Naive thymus-derived CD8-positive, alpha-beta T cell (primary cell): ENCODE measurements at places on chromosomes 3 and 15. TPM values are rescaled to one million over a fixed set of nuclear protein-coding genes. Genes with fewer than 3 reads are reported as not detected.

- H3K27me3 ChIP-seq = peaks cover 11% of the 10 kb centered on the region
- H3K4me3 ChIP-seq = no peak overlapping the region
- DNase-seq = no peak
- H3K36me3 ChIP-seq = no peaks in the 10 kb centered on the region
Observed at GRCh38 chr3:107062787-107063186, 314.5 kb upstream of the CCDC54 start.

GRCh38 chr3:75001330-75001729 lies 386.9 kb upstream of the CNTN3 start:
- no peaks in the 10 kb centered on the region for H3K4me1 ChIP-seq
- H3K4me3 ChIP-seq = no peak overlapping the region
- H3K27ac ChIP-seq = no peak overlapping the region

DNA sequence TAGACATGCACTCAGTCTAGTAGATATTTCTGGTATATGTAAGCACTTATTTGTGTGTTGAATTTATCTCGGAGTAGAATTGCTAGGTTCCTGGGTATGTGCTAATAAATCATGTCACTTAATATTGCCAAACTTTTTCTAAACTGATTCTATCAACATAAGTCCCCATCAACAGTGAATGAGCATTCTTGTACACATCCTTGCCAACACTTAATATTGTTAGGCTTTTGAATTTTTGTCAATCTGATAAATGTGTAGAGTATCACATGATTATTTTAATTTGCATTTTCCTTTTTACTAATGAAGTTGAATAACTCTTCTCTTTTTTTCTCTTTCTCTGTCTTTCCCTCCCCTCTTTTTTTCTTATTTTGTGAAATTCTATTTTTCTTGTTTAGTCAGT lies 33.3 kb upstream of the CEMIP start:
- H3K36me3 ChIP-seq = no peaks in the 10 kb centered on the region
- H3K27ac ChIP-seq = no peak overlapping the region
- no peaks in the 10 kb centered on the region for H3K27me3 ChIP-seq
- no peak for DNase-seq

Gene BNIP2
- 118 TPM for total RNA-seq

DNA sequence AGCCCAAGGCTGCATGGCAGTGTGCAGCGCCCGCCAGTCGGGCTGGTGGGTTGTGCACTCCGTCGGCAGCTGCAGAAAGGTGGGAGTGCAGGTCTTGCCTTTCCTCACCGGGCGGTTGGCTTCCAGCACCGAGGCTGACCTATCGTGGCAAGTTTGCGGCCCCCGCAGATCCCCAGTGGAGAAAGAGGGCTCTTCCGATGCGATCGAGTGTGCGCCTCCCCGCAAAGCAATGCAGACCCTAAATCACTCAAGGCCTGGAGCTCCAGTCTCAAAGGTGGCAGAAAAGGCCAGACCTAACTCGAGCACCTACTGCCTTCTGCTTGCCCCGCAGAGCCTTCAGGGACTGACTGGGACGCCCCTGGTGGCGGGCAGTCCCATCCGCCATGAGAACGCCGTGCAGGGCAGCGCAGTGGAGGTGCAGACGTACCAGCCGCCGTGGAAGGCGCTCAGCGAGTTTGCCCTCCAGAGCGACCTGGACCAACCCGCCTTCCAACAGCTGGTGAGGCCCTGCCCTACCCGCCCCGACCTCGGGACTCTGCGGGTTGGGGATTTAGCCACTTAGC lies 4.3 kb downstream of the ISL2 start:
- no peak overlapping the region for H3K27ac ChIP-seq
- H3K4me3 ChIP-seq = peak overlapping the region; percentile 98
- H3K27me3 ChIP-seq = peaks cover 62% of the 10 kb centered on the region
- peaks cover 11% of the 10 kb centered on the region for H3K36me3 ChIP-seq

DNA sequence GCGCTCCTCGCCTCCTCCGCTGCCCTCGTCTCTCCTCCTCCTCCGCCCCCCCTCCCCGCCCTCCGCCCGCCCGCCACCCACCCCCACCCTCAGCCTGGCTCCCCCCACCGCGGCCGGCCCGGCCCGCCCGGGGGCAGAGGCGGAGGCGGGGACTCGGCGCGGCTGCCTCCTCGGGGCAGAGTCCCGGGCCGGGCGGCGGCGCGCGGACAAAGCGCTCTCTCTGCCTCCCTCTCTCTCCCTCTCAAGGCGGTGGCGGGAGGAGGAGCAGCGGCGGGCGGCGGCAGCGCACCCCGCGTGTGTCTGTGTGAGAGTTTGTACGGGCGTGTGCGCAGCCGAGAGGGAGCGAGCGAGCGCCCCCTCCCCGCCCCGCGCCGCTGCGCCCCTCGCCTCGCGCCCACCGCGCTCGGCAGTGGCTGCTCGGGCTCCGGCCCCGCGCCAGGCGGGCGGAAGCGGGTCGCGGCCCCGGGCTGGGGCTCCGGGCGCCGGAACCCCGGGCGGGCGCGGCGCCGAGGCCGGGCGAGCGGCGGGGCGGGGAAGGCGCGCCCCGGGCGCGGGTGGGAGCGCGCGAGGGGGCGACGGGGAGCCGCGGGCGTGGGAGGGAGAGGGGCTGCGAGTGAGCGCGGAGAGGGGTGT lies at the start of gene IGF2BP2:
Gene IGF2BP2, minus strand, starts transcription at position 37 of the 633 bp plus-strand sequence. CDS start 82 bp downstream, outside the sequence.
- peak within 1 kb of the TSS; percentile 78 for H3K4me3 ChIP-seq
- peaks cover 51% of the 10 kb centered on the region for H3K27me3 ChIP-seq
- peak; percentile 23 for DNase-seq
- peaks cover 7% of the 10 kb centered on the region for H3K36me3 ChIP-seq

Gene IL12A
- 3.0 TPM for total RNA-seq

DNA sequence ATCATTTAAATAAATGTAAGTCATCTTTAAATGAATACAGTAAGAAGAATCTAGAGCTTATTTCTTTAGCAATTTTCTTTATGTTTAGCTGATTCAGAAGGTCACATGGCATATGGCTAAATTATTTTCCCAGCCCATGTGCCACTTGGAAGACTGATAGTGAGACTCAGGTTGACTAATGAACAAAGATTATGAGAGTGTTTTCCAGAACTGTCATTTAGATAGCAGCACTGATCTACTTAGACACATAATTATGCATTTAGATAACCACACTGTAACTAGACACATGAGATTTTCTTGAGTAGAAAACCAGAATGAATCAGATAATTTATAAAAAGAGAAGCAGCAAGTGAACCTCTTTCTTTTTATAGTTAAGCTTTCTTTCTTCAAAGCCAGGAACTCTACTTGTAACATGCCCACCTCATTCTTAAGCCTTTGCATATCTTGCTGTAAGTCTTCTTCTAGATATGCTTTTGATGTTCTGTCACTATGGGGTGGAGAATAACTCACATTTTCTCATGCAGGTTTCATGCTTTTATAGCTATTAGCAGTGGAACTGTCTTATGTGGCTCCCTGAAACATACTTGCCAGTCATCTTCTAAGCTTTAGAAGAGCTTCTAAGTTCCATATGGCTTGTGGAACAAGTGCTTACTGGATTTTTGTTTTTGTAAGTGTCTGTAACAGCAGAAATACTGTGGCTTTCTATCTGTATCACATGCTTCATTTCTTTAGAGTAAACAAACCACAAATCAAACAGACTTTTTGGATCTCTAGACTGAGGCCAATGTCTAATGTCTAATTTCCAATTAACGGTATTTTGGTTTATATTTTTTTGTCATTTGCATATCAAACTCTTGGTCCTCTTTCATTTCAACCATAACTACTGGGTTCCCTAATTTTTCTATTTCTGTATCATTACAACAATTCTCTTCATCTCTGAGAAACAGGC lies 101.4 kb downstream of the LMLN start:
- no peaks in the 10 kb centered on the region for H3K4me1 ChIP-seq
- H3K27ac ChIP-seq = no peak overlapping the region
- no peaks in the 10 kb centered on the region for H3K36me3 ChIP-seq
- H3K4me3 ChIP-seq = no peak overlapping the region
- DNase-seq = no peak

Gene TMOD3
- 56.7 TPM for total RNA-seq

GRCh38 chr15:31365655-31366127 lies 39.1 kb downstream of the KLF13 start:
- peak overlapping the region; percentile 98 for H3K27ac ChIP-seq
- H3K4me1 ChIP-seq = peaks cover 99% of the 10 kb centered on the region

DNA sequence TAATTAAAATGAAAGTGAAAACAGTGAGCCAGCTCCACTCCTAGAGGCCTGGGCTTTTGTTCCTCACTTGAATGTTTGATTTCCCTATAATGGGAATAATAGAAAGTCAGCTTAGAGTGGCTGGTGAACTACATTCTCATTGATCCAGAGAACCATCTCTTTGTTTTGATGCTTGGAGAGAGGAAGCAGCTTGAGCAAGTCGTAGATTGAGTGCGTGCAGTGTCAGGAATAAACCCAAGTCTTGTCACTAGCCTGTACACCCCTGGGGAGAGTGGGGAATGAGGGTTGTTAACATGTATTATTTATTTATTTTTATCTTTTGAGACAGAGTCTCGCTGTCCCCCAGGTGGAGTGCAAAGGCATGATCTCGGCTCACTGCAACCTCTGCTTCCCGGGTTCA lies 885 bp upstream of the LSG1 start:
- H3K4me3 ChIP-seq = peak overlapping the region; percentile 99
- H3K36me3 ChIP-seq = peaks cover 19% of the 10 kb centered on the region
- no peak for DNase-seq

- H3K4me3 ChIP-seq = no peak overlapping the region
- no peaks in the 10 kb centered on the region for H3K36me3 ChIP-seq
- H3K4me1 ChIP-seq = peaks cover 13% of the 10 kb centered on the region
- no peak for DNase-seq
- no peaks in the 10 kb centered on the region for H3K27me3 ChIP-seq
Observed at GRCh38 chr15:91703274-91703673, 150.2 kb upstream of the SLCO3A1 start.

GRCh38 chr3:151722856-151723255 lies 10.9 kb upstream of the AADACL2 start:
- H3K4me3 ChIP-seq = no peak overlapping the region
- H3K36me3 ChIP-seq = no peaks in the 10 kb centered on the region
- no peaks in the 10 kb centered on the region for H3K27me3 ChIP-seq
- H3K4me1 ChIP-seq = no peaks in the 10 kb centered on the region

GRCh38 chr3:59935025-59935424 lies 885.2 kb upstream of the CFAP20DC start:
- DNase-seq = no peak
- no peaks in the 10 kb centered on the region for H3K27me3 ChIP-seq
- H3K4me1 ChIP-seq = peaks cover 39% of the 10 kb centered on the region
- H3K27ac ChIP-seq = no peak overlapping the region
- peaks cover 3% of the 10 kb centered on the region for H3K36me3 ChIP-seq
- no peak overlapping the region for H3K4me3 ChIP-seq

- no peaks in the 10 kb centered on the region for H3K36me3 ChIP-seq
- DNase-seq = no peak
- peaks cover 6% of the 10 kb centered on the region for H3K27me3 ChIP-seq
Observed at GRCh38 chr3:69684309-69684961, 54.8 kb upstream of the MITF start.

Gene AP4E1
- 16.1 TPM for total RNA-seq

Gene TMED3
- 21.0 TPM for total RNA-seq

DNA sequence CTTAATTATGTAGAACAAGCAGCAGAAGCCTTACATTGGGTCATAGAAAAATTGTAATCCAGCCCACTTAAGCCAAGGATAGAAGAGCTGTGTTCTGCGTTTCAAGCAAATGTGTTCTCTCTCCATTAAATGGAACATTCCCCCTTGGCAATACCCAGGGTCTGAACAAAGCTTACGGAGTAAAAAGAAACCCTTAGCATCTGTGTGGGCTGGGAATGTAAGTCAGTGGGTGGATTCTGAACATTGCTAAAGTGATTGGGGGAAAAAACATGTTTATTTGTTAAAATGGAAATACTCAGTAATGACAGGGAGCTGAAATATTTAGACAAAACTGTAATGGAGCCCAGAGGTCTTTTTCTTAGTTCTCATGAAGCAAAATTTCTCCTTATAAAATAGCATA lies 147.4 kb downstream of the DUT start:
- H3K4me3 ChIP-seq = no peak overlapping the region
- H3K4me1 ChIP-seq = no peaks in the 10 kb centered on the region
- no peaks in the 10 kb centered on the region for H3K27me3 ChIP-seq
- no peaks in the 10 kb centered on the region for H3K36me3 ChIP-seq
- DNase-seq = no peak
- no peak overlapping the region for H3K27ac ChIP-seq

Gene THAP10
- total RNA-seq = not detected

GRCh38 chr15:77901251-77901881 lies 176.1 kb downstream of the TBC1D2B start:
- H3K36me3 ChIP-seq = no peaks in the 10 kb centered on the region
- no peak overlapping the region for H3K4me3 ChIP-seq
- H3K27ac ChIP-seq = no peak overlapping the region
- no peak for DNase-seq
- H3K27me3 ChIP-seq = no peaks in the 10 kb centered on the region

DNA sequence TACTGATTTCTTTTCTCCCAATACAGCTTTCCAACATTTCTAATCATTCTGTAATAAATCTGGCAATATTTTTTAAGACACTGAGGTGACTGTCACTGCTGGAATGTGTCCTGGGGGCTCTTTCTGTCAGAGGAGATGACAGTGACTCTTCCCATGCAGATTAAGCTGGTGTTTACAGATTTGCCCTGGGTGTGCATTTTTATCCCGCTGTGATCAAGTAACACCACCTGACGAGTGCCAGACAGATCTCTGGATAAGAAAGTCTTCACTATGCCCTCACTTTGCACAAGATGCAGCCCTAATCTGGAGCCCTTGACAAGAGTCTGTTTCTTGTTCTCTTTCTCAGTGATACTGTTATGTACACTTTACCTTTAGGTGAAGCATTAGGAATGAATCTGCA lies 477.7 kb downstream of the ZIC1 start:
- no peak for DNase-seq
- no peaks in the 10 kb centered on the region for H3K4me1 ChIP-seq
- H3K27me3 ChIP-seq = no peaks in the 10 kb centered on the region

DNA sequence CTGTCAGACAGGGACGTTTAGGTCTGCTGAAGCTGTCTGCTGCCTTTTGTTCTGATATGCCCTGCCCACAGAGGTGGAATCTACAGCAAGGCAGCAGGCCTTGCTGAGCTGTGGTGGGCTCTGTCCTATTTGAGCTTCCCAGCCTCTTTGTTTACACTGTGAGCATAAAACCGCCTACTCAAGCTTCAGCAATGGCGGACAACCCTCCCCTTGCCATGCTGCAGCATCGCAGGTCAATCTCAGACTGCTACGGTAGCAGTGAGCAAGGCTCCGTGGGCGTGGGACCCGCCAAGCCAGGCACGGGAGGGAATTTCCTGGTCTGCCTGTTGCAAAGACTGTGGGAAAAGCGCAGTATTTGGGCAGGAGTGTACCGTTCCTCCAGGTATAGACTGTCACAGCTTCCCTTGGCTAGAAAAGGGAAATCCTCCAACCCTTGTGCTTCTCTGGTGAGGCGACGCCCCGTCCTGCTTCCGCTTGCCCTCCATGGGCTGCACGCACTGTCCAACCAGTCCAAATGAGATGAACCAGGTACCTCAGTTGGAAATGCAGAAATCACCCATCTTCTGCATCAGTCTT lies 71.4 kb downstream of the SPSB4 start:
- H3K27ac ChIP-seq = no peak overlapping the region
- no peaks in the 10 kb centered on the region for H3K36me3 ChIP-seq
- DNase-seq = no peak
- H3K4me3 ChIP-seq = no peak overlapping the region
- H3K4me1 ChIP-seq = no peaks in the 10 kb centered on the region
